ENCODE measurements at places on chromosomes 13 and 19. TPM values are rescaled to one million over a fixed set of nuclear protein-coding genes. Genes with fewer than 3 reads are reported as not detected.

FGF14 gene
- 16.3 TPM for total RNA-seq

TGFBR3L gene
- total RNA-seq: not detected

NPAS1 gene
- 0.99 TPM for total RNA-seq

CCL25 gene
- not detected for total RNA-seq

MEDAG gene
- 10.8 TPM for total RNA-seq

ADGRE1 gene
- total RNA-seq: 2.1 TPM

GPR183 gene
- total RNA-seq: 7.6 TPM

ZNF728 gene
- total RNA-seq: 0.27 TPM

RXFP2 gene
- not detected for total RNA-seq

ZNF382 gene
- 74.7 TPM for total RNA-seq

FCGBP gene
- total RNA-seq: 3.5 TPM

ZNF324 gene
- total RNA-seq: 35.8 TPM

CACNA1A gene
- 23.1 TPM for total RNA-seq

NKG7 gene
- total RNA-seq: 1.1 TPM

FFAR2 gene
- not detected for total RNA-seq

DLL3 gene
- total RNA-seq: 9.5 TPM

LILRB5 gene
- total RNA-seq: 2.1 TPM

ZNF471 gene
- total RNA-seq: 16.5 TPM

DENND1C gene
- total RNA-seq: 0.49 TPM

ZNF558 gene
- 54.4 TPM for total RNA-seq

Data from camera-type eye (tissue), 1 donor.